Aorta (tissue), 5 donors: ENCODE measurements at places on chromosomes 12 and 14.
A peak's percentile ranks its signal among the peaks of the same experiment; 100 is the strongest.

GRCh38 chr12:95830335-95831089 lies 28.2 kb upstream of the SNRPF start:
- H3K4me3 ChIP-seq: no peak overlapping the region
- no peak for DNase-seq
- no peaks in the 10 kb centered on the region for H3K27me3 ChIP-seq
- no peak overlapping the region for H3K27ac ChIP-seq
- no peaks in the 10 kb centered on the region for H3K36me3 ChIP-seq

DNA sequence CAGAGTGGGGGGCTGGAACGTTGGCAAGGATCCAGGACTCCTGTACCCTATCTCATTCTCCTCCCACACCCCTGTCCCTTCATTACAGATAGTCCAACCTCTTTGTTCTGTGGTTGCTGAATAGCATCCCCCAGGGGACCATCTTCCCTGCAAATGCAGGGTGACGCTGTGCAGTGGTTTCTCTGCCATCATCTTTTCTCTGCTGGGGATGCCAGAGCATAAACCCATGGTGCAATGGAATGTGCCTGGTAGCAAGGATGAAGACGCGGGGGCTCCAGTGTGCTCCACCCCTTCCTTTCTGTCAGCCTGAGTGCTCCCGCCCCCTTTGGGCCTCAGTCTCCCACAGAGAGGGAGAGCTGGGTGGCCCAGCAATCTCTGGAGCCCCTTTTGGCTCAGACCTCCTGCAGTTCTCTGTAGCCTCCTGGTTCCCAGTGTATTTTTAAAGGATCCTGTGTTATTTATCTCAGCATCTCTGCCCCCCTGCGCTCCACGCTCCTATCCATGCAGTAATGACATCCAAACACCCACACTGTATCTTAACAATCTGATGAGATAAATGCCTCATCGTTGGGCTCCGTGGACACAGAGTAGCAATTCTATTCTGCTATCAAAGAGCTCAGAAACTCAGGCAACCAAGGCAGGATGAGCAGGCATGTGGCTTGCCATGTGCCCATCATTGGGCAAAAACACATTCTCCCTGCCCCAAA lies 212.8 kb downstream of the CACNA1C start:
- DNase-seq: no peak
- H3K4me1 ChIP-seq: peaks cover 8% of the 10 kb centered on the region
- H3K27ac ChIP-seq: no peak overlapping the region

GRCh38 chr14:24311837-24312615 lies 724 bp downstream of the LTB4R start:
- H3K27me3 ChIP-seq: no peaks in the 10 kb centered on the region
- no peak for DNase-seq
- H3K4me1 ChIP-seq: no peaks in the 10 kb centered on the region
- H3K36me3 ChIP-seq: no peaks in the 10 kb centered on the region
- H3K27ac ChIP-seq: no peak overlapping the region

DNA sequence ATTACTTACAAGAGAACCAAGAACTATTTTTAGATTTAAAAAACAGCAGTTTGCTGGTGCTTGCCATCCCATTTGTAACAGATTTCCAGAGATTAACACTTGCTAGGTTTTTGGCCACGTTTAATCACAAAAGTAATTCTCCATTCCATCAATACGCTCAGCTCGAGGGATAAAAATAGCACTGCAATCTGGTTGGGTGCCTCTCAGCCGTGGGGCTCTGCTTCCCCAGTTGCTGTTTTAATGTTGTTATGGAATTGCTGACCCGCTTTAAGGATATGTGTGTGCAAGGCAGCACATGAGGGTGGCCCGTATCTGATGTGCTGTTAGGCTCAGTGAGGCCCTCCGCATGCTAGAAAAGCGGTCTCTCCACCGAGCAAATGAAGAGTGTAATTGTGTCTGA lies 222.2 kb upstream of the TMEM260 start:
- H3K4me3 ChIP-seq: no peak overlapping the region
- no peaks in the 10 kb centered on the region for H3K27me3 ChIP-seq
- no peak for DNase-seq
- H3K4me1 ChIP-seq: peaks cover 5% of the 10 kb centered on the region
- peak overlapping the region; percentile 58 for H3K27ac ChIP-seq

GRCh38 chr14:74859757-74860552 lies 16.0 kb downstream of the PROX2 start:
- H3K36me3 ChIP-seq: no peaks in the 10 kb centered on the region
- H3K27ac ChIP-seq: no peak overlapping the region
- no peaks in the 10 kb centered on the region for H3K4me1 ChIP-seq
- DNase-seq: no peak

DNA sequence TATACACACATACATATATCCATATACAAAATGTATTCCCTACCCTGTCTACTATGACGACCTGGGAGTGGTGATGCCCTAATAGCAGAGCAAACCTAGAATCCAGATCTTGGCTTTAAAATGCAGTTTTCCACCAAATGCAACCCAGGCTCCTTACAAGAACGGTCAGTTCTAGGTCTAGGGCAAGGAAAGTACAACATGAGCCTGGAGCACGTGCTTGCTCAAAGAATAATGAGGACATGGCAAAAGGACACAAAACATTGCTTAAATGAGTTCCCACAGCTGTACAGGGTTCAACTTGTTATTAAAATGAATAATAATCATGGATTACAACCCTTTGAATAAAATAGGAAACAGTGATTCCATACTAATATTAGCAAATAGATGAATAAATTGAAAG lies 94.7 kb downstream of the TMCC3 start:
- H3K4me3 ChIP-seq: no peak overlapping the region
- H3K36me3 ChIP-seq: no peaks in the 10 kb centered on the region
- no peak overlapping the region for H3K27ac ChIP-seq
- no peaks in the 10 kb centered on the region for H3K4me1 ChIP-seq
- H3K27me3 ChIP-seq: no peaks in the 10 kb centered on the region

- no peaks in the 10 kb centered on the region for H3K27me3 ChIP-seq
- H3K36me3 ChIP-seq: no peaks in the 10 kb centered on the region
- no peaks in the 10 kb centered on the region for H3K4me1 ChIP-seq
- no peak overlapping the region for H3K4me3 ChIP-seq
- no peak overlapping the region for H3K27ac ChIP-seq
These were observed 39.6 kb downstream of the RHOF start for GRCh38 chr12:121753844-121754264.

DNA sequence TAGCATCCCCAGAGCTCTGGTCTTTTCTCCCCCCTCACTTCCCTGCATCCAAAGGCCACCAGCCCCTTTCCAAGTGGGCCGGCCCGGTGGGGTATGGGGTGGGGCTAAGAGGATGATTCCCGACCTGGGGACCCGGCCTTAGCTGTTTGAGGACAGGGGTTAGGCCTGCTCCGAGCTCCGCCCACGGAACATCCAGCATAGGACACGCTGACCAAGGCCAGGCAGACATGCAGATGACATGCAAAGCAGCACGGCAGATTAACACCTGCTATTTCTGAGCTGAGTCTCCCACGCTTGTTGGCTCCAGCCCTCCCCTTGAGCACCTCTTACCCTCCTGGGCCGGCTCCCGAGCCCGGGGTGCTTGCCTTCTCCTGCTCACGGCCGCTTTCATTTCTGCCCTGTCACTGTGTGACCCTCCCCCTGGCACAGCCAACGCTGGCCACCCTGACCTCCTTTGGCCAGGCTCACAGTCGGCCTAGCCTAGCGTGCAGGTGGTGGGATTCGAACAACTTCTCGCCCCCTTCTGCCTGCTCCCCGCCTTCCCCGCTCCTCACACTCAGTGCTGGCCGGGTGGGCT lies 40.2 kb downstream of the TEAD4 start:
- no peaks in the 10 kb centered on the region for H3K4me1 ChIP-seq
- no peak overlapping the region for H3K27ac ChIP-seq
- no peak for DNase-seq
- no peaks in the 10 kb centered on the region for H3K36me3 ChIP-seq

- no peak overlapping the region for H3K4me3 ChIP-seq
- no peaks in the 10 kb centered on the region for H3K36me3 ChIP-seq
- no peak overlapping the region for H3K27ac ChIP-seq
- no peaks in the 10 kb centered on the region for H3K27me3 ChIP-seq
These were observed 59.1 kb downstream of the TMEM132D start for GRCh38 chr12:129844662-129845220.

DNA sequence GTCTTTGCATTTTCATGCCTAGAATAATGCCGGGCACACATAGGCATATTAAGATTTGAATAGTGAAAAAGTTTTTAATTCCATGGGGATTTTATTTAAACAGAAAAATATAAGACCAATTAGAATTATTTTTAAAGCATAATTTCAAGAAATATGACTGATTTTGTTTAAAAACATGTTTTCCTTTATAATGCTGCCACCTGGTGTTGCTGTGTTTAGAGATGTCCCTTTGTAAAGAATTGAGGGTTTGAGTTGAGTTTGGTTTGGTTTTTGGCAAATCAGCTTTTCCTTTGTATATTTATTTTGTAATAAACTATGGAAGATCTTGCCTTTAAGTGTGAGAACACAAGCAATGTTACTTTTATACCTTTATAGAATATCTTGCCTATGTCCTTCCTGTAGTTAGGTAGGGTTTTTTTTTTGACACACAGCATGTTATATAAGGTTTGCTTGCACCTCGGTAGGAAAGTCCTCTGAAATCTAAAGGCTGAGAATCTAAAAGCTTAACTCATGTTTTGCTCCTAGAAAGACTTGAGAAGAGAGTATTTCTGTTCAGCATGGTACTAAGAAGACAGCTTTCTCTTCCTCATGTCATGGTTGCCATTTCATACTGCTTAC lies 31.4 kb upstream of the SNAPC1 start:
- no peaks in the 10 kb centered on the region for H3K36me3 ChIP-seq
- no peak overlapping the region for H3K27ac ChIP-seq
- H3K4me1 ChIP-seq: no peaks in the 10 kb centered on the region
- H3K27me3 ChIP-seq: no peaks in the 10 kb centered on the region

- H3K4me3 ChIP-seq: no peak overlapping the region
- DNase-seq: no peak
- H3K4me1 ChIP-seq: no peaks in the 10 kb centered on the region
- no peaks in the 10 kb centered on the region for H3K27me3 ChIP-seq
- H3K27ac ChIP-seq: no peak overlapping the region
These were observed 23.8 kb upstream of the PPP1CC start for GRCh38 chr12:110766311-110767154.

DNA sequence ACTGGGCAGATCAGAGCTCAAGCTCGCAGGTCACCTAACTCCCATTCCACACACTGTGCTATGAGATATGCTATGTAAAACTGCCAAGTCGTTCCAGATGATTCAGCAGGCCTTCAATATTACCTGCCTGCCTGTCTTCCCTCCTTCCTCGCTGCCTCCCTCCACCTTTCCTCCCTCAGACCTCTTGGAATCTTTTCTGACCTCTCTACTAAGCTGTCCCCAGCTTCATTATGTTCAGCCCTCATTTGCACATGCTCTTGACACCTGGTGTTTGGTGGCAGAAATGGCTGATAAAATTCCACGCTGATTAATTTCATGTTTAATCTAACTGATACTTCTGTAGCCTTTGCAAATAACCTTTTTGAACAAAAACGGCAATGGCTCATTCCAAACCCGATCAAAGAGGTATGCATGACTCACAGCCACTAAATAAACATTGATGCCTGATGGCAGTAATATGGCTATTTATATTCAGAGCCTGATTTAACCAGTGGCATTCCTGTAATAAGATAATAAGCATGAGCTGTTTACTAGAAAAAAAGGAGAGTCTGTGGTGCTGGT lies 130.8 kb upstream of the EGLN3 start:
- H3K4me3 ChIP-seq: no peak overlapping the region
- H3K27ac ChIP-seq: no peak overlapping the region
- peaks cover 2% of the 10 kb centered on the region for H3K4me1 ChIP-seq
- H3K27me3 ChIP-seq: no peaks in the 10 kb centered on the region
- no peak for DNase-seq

- DNase-seq: no peak
- H3K27me3 ChIP-seq: no peaks in the 10 kb centered on the region
- H3K4me3 ChIP-seq: no peak overlapping the region
- H3K4me1 ChIP-seq: no peaks in the 10 kb centered on the region
- H3K27ac ChIP-seq: no peak overlapping the region
- no peaks in the 10 kb centered on the region for H3K36me3 ChIP-seq
These were observed 29.9 kb downstream of the TSPAN9 start for GRCh38 chr12:3107071-3107583.

- no peaks in the 10 kb centered on the region for H3K27me3 ChIP-seq
- H3K4me3 ChIP-seq: no peak overlapping the region
- H3K36me3 ChIP-seq: no peaks in the 10 kb centered on the region
- no peaks in the 10 kb centered on the region for H3K4me1 ChIP-seq
These were observed 623.0 kb downstream of the AACS start for GRCh38 chr12:125688223-125688622.

- no peaks in the 10 kb centered on the region for H3K36me3 ChIP-seq
- H3K4me3 ChIP-seq: no peak overlapping the region
- H3K27ac ChIP-seq: no peak overlapping the region
- no peak for DNase-seq
- H3K27me3 ChIP-seq: no peaks in the 10 kb centered on the region
These were observed 50.5 kb downstream of the ATF7 start for GRCh38 chr12:53575502-53576249.

DNA sequence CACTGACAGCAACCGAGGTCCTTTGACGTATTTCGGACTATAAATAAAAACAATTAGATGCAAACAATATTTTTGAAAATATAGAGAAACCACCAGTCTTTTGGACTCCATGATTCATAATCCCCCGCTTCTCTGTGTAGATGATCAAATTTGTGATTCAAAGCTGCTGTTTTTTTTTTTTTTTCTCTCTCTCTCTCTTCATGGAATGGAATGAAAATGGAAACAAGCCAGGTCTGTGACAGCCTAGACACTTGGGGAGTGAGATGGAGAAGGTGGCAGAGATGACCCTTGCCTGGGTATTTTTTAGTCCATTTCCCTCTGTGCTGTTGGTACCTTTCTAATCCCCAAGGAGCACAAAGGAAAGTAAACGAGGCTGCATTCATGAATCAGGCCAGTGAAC lies 248.5 kb downstream of the GLT1D1 start:
- H3K4me3 ChIP-seq: no peak overlapping the region
- no peak for DNase-seq
- H3K27me3 ChIP-seq: no peaks in the 10 kb centered on the region
- H3K36me3 ChIP-seq: no peaks in the 10 kb centered on the region
- H3K27ac ChIP-seq: no peak overlapping the region
- no peaks in the 10 kb centered on the region for H3K4me1 ChIP-seq

DNA sequence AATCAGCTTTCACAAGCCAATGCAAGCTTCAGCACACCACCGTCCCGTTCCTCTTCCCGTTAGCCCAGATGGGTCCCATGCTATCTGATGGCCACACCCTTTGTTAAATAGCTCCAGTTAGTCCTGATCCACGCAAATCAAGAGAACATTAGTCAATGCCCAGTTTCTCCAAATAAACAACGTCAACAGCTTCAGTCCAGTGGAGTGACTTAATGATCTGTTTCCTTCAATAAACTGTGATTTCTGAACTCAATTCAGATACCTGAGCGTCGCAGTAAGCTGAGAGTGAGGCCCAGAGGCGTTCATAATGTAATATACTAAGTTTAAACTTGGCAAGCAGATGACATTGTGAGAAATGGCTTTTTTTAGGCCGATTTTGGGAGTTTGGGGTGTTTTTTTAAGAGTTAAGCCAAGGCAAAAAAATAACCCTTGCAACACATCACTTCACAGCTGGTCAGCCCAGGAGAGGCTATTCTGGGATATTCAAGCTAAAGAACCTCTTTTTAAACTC lies 112.3 kb downstream of the ZFP36L1 start:
- no peak for DNase-seq
- H3K4me3 ChIP-seq: no peak overlapping the region
- H3K4me1 ChIP-seq: peaks cover 2% of the 10 kb centered on the region
- no peaks in the 10 kb centered on the region for H3K36me3 ChIP-seq
